Small intestine (tissue), 16 donors: ENCODE measurements at places on chromosomes 3 and 15. TPM values are rescaled to one million over a fixed set of nuclear protein-coding genes. Genes with fewer than 3 reads are reported as not detected.

DLL4 gene
- 13.2 TPM for polyA plus RNA-seq

SERINC4 gene
- polyA plus RNA-seq: not detected

DNA sequence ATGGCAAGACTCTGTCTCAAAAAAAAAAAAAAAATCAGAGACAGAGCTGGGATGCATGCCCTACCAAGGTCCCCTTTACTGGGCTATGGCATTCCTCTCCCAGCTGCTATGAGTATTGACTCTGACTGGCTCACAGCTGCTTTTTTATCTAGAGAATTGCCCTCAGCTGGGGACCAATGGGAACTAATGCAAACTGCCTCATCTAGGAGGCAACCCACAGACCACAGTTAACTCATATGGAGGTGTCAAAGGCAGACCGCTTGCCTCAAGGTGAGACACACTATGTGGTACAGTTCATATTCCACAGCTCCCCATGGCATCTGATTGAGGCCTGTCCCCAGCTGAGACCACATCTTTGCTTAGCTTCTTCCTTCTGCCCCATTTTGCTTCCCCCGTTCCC lies 183.5 kb upstream of the EOMES start:
- DNase-seq: peak; percentile 29

DNA sequence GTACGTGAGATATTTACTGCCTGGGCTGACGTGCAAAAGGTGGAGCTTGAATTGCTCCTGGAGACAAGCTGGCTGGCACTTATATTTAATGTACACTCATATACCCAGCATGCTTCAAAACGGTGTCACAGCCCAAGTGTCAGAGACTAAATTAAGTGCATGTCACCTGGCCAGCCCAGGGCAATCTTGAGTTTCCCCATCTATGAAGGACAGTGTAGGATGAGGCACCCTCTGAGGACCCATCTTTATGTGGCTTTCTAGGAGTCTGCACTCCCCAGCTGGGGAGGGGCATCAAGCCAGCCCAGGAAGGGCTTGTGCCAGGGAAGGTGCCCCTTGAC lies 5.3 kb downstream of the LRRC15 start:
- no peak for DNase-seq

GRCh38 chr3:97673357-97673997 lies 91.1 kb upstream of the ARL6 start:
- no peak for DNase-seq

- DNase-seq: no peak
These were observed 41.7 kb upstream of the CORO2B start for GRCh38 chr15:68537097-68537496.

GRCh38 chr15:26562336-26562735 lies 210.5 kb downstream of the GABRB3 start:
- DNase-seq: no peak

DNA sequence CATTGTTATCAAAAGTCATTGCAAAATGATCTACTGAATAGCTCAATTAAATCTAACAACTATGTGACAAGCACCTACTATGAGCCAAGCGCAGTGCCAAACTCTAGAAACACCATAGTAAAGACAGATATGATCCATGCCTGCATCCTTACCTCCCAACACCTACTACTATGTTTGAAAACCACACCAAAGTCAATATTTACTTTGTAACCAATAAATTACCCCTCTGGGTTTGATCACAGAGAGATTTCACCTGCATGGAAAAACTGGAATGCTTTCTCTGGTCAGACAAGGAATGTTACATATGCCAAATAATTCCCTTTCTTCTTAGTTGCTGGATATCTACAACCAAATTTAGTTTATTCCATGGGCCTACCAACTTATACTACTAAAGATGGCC lies 422.2 kb downstream of the FHIT start:
- no peak for DNase-seq

GRCh38 chr3:11009898-11010297 lies 17.4 kb downstream of the SLC6A1 start:
- DNase-seq: no peak
